ENCODE measurements at places on chromosomes 16 and 17. TPM values are rescaled to one million over a fixed set of nuclear protein-coding genes. Genes with fewer than 3 reads are reported as not detected.

The OR1A1 gene
- not detected for total RNA-seq

The FBXW10B gene
- total RNA-seq: 3.6 TPM

The MTMR4 gene
- total RNA-seq: 26.2 TPM

The ERN1 gene
- total RNA-seq: 22.1 TPM

The COIL gene
- total RNA-seq: 15.3 TPM

The ALOXE3 gene
- 2.0 TPM for total RNA-seq

The TBC1D3 gene
- not detected for total RNA-seq

The C17orf107 gene
- total RNA-seq: 8.3 TPM

The MTSS2 gene
- total RNA-seq: 42.6 TPM

The PIK3R5 gene
- total RNA-seq: not detected
